ENCODE measurements at places on chromosomes 1 and 21.

GRCh38 chr1:41547781-41548560, 63.5 kb upstream of the EDN2 start:
- no peak for DNase-seq

GRCh38 chr21:36059823-36060158, 535 bp downstream of the SETD4 start:
- DNase-seq: no peak

DNA sequence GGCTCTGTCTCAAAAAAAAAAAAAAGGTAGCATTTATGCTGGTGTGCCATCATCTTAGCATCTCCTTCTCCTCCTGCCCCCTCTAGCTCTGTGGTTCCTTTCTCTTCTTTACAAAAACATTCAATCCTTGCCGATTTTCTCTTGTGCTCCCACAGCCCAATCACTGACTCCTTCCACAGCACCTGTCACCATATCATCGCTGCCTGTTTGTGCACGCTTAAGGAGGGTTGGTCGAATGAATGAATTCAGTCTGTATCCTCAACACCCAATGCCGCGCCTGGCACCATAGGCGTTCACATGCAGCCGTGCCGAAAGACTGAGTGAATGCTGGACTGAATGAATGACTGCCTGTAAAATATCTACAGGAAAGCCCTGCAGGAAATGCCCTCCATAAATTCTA, 7.9 kb downstream of the RNU5D-1 start:
- DNase-seq: no peak

- DNase-seq: no peak
Measured at GRCh38 chr1:245603311-245603865, 448.6 kb downstream of the KIF26B start.

GRCh38 chr1:167829868-167830267, 84.1 kb downstream of the ADCY10 start:
- DNase-seq: no peak

- DNase-seq: no peak
Measured at GRCh38 chr1:112762541-112763500, 47.7 kb upstream of the PPM1J start.

DNA sequence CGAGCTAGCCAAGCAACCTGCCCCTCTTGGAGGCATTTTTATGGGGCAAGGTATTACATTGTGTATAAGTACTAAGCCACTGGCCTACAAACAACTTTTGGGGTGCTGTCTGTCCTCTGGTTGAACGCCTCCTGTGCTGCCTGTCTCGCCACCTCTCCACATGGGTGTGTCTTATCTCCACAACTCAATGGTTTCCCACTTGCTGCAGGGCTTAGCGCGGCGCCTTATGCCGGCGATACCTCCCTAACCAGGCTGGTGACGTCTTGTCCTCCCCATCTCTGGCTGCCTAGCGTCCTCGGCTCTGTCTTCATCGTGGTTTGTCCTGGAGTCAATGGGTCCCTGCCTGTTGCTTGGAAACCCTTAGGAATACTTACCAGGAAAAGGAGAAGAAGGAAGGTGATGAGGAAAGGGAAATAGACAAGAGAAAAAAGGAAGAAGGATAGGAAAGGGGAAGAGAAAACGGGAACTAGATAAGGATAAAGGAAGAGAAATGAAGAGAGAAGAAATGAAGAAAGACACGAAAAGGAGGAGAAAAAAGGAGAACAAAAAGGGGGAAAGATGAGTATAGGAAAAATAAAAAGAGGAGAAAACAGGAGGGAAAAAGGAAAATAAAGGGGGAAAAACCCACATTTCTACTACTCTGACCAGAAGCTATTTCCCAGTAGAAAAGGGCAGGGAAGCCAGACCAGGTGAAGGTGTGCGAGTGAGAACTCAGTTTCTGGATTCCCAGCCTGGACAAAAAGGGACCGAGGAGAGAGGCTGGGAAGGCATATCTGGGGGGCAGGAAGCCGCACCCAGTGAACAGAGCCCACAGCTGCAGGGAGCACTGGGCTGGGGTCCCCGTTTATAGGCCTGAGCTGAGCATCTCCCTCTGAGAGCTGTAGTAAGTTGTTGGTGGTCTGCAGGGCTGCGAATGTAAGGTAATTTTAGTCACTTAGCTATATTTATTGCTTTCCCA, 86.2 kb downstream of the CLIC6 start:
- no peak for DNase-seq

- no peak for DNase-seq
Measured at GRCh38 chr1:45809761-45810160, 6.3 kb downstream of the MAST2 start.

- DNase-seq: peak; percentile 10
Measured at GRCh38 chr1:59971464-59971911, 44.9 kb upstream of the CYP2J2 start.

DNA sequence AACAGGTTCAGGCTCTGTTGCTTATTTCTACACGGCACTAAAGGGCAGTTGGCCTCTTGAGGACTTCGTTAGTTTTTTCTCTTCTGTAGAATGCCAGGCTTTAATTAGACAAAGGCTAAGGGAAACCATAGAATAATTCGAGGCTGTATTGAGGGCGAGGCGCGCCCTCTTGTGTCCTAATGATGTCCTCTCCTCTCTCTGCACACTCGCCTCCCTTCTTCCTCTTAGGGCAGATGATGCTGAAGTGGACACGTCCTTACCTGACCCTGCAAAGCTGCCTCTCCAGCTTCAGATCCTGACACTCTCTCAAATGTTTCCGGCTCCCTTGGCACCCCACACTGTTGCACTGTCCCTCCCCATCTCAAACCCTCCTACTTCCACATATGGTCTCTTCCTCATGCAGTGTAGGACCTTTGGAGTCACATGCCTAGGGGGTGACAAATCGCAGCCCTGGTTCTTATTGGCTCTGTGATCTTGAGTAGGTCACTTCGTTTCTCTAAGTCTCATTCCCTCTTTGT, 1.9 kb upstream of the ZSCAN20 start:
- DNase-seq: no peak

GRCh38 chr1:192201303-192201702, 43.0 kb downstream of the RGS18 start:
- no peak for DNase-seq

GRCh38 chr1:212313616-212314015, 28.4 kb downstream of the PPP2R5A start:
- no peak for DNase-seq

GRCh38 chr1:14323568-14324247, 274.8 kb upstream of the KAZN start:
- DNase-seq: no peak

DNA sequence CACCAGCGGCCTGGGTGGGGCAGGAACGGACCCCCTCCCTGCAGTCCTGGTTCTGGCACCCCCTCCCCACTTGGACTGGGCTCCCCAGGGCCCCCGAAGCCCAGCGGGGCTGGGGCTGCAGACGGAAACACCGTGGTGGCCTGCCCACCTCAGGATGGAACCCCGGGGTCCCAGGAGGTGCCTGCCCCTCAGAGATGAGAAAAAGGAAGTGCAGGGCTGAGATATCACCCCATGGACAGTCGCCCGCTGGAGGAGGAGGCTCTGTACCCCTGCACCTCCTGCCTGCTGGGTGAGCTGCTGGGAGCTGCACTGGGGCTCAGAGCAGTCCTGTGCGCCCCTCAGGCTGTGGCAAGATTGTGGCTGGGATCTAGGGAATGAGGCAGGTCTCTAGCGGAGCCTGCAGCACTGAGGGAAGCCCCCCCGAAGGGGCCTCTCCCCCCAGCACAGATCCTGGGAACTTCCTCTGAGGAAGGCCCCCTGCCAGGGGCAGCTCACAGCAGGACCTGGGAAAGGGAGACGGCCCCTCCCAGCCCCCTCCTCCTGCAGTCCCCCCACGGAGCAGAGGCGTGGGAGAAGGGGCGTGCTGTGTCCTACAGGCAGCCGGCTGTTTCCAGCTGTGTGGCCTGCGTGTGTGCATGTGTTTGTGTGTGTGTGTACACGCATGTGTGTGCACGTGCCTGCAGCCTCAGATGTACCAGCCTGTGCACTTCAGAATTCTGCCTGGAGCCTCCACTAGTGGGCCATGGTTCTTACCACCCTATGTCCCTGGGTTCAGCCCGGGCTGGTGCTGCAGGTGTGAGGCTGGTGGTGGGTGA, 6.9 kb downstream of the AGRN start:
- no peak for DNase-seq

GRCh38 chr1:198943484-198944187, 304.8 kb downstream of the PTPRC start:
- DNase-seq: no peak

- DNase-seq: no peak
Measured at GRCh38 chr1:46679789-46680573, 8.3 kb downstream of the TEX38 start.
